Muscle of arm (tissue), 14 donors: ENCODE measurements at places on chromosomes 2 and 18. TPM values are rescaled to one million over a fixed set of nuclear protein-coding genes. Genes with fewer than 3 reads are reported as not detected.

The PDCD1 gene
- polyA plus RNA-seq, result 0.36 TPM

The DPP4 gene
- polyA plus RNA-seq, result 7.9 TPM

DNA sequence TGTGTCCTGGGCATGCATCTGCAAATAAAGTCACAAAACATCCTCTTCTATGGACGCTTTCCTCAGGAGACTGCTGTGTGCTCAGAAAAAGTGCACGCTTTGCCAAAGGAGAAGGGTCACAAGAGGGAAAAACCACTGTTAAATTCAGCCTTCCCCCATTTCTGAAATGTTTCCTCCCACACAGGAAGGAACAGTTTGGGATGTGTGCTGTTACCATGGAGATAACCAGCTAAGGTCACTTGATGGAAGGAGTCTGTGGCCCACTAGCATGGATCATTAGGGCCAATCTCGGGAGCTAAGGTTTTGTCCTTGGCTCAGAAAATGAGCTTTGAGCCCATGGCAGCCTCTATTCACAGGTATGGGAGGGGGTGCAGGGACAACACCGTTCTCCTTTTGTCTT, 5.6 kb downstream of the KCNE4 start:
- DNase-seq, result peak; percentile 51

DNA sequence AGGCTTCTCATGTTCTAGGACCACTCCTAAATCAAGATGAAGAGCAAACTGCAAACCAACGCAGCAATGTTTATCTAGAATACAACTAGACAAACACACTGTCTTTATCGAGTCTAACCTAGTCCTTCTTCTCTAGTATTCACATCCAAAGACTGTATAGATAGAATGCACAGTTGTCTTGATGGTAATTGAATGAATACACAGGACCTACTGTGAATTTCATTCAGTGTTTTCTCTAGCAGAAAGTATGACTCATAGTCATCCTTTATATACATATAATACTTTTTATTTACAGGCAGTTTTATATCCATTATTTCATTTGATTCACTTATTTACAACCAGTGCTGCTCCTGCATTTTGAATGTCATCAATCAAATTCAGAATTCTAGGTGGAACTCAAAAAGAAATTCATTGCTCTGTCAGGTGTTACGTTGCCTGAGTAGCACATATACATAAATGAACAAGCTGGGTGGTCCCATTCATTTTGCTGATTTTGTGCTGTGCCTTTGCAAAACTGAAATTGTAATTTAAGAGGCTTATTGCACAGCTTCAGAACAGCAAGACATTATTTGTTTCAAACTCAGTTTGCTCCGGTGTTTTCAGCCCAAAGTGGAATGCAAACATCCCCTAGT, 374.8 kb downstream of the EPHA4 start:
- no peak for DNase-seq

The CCDC121 gene
- polyA plus RNA-seq, result 7.7 TPM

GRCh38 chr2:230676546-230676945, 36.1 kb upstream of the CAB39 start:
- no peak for DNase-seq

- DNase-seq, result no peak
Observed at GRCh38 chr2:96498021-96498431, 7.1 kb downstream of the NEURL3 start.

- DNase-seq, result no peak
Observed at GRCh38 chr2:204750389-204750788, 205.1 kb downstream of the PARD3B start.

- no peak for DNase-seq
Observed at GRCh38 chr2:221816566-221816965, 244.5 kb upstream of the EPHA4 start.
